Endodermal cell (in vitro differentiated cells): ENCODE measurements at places on chromosomes 16 and 17.

GRCh38 chr17:81150377-81151077 is 14.8 kb upstream of the PVALEF start:
- DNase-seq, result no peak

- no peak for DNase-seq
Observed at GRCh38 chr16:55577887-55578286, 11.4 kb downstream of the CAPNS2 start.

DNA sequence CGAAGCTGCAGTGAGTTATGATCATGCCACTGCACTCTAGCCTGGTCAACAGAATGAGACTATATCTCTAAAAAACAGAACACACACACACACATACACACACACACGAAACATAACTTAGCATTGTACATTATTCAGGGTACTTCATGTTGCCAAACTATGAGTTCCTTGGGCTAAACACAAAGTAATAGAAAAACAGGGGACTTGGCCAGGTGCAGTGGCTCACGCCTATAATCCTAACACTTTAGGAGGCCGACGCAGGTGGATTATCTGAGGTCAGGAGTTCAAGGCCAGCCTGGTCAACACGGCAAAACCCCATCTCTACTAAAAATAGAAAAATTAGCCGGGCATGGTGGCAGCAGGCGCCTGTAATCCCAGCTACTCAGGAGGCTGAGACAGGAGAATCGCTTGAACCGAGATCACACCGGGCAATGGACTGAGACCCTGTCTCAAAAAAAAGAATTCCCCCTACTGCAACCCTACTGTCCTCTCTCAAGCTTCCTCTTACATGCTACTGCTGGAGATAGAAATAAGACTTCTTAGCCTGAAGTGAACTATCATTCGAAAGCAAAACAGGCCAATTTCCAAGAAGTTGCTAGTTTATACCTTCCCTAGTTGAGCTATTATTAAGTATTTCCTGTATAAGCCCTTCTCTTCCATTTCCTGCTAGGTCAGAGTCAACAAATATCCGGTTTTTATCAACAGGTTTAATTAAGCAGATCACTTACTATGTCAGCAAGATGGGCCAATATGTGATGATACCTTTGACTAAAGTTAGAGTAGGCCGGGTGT is 7.2 kb downstream of the LSM12 start:
- DNase-seq, result no peak

DNA sequence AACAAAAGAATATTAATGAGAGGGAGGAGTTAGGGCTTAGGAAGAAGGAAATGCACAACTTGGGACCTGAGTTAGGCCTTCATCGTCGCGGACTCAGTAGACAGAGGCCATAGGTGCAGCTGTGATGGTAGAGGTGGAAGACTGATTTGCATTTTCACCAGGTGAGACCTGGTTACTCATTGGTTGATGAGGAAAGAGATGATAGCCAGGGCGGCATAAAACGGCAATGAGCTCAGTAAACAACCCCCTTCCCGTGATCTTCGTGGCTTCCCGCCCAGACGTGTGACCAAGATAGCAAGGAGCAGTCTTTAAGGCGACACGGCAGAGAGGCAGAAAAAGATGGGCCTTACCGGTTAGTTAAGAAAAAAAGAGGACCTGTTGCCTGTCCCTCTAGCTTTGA is at the start of gene TMC5:
Gene TMC5, plus strand, starts transcription at position 244 of the 400 bp plus-strand sequence. CDS start 22,156 bp downstream, outside the sequence.
- DNase-seq, result no peak

DNA sequence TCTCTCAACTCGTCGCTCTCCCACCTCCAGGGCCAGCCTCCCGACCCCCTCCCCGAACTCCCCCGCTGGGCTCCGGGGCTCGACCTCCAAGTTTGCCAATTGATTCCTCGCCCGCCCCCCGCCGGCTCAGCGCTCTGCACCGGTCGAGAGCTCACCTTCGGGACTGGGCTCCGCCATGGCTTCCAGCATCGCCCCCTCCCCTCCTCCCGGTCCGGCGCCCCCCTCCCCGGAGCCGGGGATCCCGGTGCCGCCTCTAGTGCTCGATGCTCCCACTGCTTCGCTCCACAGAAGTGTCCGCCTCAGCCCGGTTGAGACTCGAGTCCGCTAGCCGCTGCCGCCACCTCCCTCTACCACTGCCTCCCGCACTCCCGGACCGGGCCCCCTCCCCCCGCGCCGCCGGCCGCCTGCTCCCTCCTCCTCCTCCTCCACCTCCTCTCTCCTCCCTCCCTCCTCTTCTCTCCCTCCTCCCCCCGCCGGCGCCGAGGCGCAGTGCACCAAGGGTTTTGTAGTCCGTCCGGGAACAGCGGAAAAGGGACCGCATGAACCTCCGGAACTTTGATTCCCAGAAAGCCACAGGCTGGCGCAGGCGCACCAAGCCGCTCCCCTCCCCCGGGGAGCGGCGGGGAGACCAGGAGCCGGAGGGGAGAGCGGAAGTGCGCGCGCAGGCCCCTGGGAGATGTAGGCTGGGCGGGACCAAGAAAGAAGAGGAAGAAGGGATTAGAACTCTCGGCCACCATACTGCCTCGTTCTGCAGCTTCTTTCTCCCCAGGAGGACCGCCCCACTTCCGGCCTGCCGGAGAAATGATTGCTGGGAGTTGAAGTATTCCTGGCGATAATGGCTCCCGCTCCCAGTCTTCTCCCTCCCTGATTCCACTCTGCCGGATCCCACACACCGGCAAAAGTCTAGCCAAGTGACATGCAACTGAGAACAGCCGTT is at the start of gene PHF23:
Gene PHF23, minus strand, starts transcription at position 367 of the 937 bp plus-strand sequence. Its CDS starts 178 bp downstream, at position 189.
- peak; percentile 100 for DNase-seq

DNA sequence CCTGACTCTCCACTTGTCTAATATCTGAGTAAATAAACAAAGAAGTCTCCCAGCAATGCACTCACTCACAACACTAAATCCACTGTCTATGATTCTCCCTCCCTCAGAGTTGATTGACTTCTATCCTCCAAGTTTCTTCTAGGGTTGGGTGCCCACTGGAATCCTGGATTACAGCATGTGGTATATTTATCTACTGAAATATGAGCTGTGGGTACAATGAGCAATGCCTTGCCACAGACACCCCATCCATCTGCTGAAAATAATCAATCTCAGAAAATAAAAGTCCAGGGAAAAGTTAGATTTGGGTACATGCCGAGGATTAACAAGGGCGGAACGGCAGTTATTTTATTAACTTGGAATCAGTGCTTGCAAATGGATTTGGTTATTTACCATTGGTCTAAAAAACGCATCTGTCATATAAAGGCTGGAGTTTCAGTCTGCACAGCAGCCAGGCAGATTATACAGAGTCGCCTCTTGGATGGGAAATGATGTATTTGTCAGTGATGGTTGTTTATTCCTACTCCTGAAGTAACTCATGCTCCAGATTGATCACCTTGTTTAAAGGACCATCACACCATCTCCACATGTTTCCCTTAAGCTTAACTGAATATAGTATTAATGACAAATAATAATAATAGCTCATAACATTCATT is 193.9 kb upstream of the SOX9 start:
- no peak for DNase-seq

DNA sequence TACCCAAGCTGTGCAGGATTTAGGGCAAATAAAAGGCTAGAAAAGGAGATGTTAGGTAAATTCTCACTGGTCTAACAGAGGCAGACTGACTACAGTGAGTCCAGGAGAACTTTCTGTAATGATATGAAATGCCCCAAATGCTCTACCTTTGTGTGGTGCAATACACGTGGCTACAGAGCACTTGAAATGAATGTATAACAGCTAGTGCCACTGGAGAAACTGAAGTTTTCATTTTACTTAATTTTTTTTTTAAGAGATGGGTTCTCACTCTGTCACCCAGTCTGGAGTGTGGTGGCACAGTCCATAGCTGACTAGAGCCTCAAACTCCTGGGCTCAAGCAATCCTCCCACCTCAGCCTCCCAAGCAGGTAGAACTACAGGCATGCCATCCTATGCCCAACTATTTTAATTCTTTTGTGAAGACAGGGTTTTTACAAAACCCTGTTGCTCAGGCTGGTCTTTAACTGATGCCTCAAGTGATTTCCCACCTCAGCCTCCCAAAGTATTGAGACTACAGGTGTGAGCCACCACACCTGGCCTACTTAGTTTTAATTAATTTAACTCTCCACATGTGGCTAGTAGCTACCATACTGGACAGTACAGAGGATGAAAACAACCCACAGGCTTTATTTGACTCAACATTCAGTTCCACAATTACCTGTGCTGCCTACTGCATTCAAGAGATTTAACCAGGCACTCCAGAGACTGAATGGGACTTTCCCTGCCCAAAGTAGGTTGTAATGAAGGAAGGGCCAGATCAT is 84.8 kb upstream of the PLEKHM1 start:
- no peak for DNase-seq
